ENCODE measurements at places on chromosomes 4 and X. TPM values are rescaled to one million over a fixed set of nuclear protein-coding genes. Genes with fewer than 3 reads are reported as not detected.

Gene EDA2R
- 6.2 TPM for total RNA-seq

Gene SLC34A2
- 1.4 TPM for total RNA-seq

Gene CORIN
- 0.52 TPM for total RNA-seq

Gene PDCL2
- total RNA-seq = not detected

Gene TRAM1L1
- total RNA-seq = 1.0 TPM

Gene SLITRK2
- total RNA-seq = 0.88 TPM

Gene SHROOM3
- total RNA-seq = 51.3 TPM

Gene SULT1E1
- not detected for total RNA-seq

- DNase-seq = no peak
Observed at GRCh38 chr4:68319040-68319439, 30.9 kb downstream of the YTHDC1 start.

DNA sequence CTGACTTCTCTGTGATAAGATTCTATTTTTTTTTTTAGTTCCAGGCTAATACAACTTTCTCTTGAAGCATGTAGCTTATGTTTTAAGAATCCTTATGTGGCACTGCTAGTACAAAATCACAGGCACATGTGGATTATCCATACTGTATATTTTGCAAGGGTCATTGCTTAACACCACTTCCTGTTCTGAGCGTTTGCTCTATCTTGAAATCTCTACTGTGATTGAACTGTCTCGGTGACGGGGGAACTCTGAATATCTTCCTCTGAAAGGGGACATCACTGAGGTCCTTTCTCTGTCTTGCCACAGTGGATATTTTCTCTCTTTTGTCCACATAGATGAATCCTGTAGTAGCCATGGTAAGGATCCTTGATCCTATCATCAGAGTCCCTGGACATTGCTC, 2.1 kb upstream of the WFS1 start:
- DNase-seq = no peak

- DNase-seq = no peak
Observed at GRCh38 chr4:159463235-159463634, 360.4 kb downstream of the RAPGEF2 start.

DNA sequence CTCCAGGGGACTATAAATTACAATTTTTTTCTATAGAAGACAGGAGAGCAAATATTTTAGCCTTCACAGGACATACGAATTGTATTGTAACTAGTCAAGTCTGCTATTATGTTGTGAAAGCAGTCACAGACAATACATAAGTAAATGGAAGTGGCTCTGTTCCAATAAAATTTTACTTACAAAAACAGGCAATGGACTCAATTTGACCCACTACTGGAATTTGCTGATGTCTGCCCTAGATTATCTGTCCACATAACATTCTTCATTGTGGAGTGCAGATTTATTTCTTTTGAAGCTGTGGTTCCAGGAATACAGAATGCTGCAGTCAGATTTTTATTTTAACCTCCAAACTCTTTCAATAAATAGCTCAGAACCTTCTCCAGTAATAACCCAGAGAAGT, 330.3 kb downstream of the PPP4R3C start:
- no peak for DNase-seq

DNA sequence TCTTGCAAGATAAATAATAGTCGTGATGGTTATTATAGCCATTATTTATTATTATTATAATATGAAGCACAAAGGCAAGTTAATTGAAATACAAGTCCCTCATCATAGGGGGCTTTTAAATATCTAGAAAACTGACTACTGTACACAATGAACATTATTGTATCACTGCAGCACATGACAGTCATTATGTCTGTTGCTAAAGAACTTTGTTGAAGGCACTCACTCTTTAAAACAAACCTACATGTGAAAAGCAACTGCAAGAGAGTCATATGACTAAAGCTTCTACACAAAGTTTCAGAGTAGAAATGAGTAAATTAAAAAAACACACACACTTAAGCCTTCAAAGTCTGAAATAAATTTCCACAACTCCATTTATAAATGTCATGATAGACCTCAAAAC, 23.3 kb upstream of the DCAF12L1 start:
- no peak for DNase-seq

- no peak for DNase-seq
Observed at GRCh38 chr4:132328761-132329160, 820.3 kb upstream of the PCDH10 start.

DNA sequence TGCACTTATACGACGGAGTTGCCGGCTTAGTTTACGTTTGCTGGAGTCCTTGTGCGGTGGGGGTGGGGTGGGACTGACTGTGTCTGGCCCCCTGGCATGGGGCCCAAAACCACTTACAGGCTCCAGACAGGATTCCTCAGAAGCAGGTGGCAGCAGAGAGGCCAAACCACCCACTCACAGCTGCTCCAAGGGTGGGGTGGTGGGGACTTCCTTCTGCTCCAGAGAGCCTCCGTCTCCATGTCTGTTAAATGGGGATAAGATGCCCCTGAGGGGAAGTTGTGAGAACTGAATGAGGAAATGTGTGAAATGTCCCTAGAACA, 36.7 kb downstream of the PSAPL1 start:
- no peak for DNase-seq

GRCh38 chr4:179307297-179308136, 1865.3 kb upstream of the AGA start:
- DNase-seq = no peak

DNA sequence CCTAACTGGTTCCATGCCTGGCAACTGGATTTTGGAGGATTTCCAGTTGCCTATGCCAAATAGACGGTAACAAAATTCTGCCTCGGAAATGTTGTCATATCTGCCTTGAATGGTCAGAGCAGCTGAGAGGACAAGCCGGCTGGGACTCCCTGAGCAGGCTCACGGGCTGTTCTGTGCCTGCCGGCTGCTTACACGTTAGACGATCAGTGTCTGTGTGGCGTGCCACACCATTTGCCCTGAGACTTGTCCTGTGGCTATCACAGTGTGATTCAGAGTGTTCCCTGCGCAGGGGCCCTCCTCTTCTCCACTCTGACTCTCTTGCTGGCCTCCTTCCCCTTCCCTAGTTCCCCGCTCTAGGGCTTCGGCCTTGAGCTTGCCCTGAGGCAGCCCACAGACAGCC, 42.4 kb downstream of the RAI2 start:
- DNase-seq = no peak

DNA sequence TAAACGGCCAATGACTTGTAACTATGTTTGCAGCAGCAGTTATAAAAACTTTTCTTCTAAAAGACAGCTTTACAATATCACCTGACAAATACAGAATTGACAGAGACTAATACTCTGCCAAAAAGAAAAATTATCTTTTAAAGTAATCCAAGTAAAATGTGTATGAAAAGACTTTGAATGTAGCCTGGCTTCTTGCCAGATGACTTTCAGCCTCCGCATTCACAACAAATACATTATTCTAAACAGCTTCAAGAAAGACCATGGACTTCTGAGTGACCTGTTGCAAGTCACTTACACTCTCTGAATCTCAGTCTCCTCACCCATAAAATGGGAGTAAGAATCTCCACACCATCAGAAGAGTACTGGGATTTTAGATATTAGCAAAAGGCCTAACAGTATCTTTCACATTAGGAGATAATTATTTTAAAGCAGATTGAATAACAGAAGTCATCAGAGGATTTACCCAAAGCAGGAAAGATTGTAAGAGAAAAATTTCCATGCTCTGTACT, 2.5 kb downstream of the ADAMTS3 start:
- DNase-seq = no peak

GRCh38 chr4:168440442-168441264, 39.6 kb downstream of the DDX60L start:
- DNase-seq = no peak

GRCh38 chr4:119825696-119826095, 197.1 kb upstream of the PDE5A start:
- no peak for DNase-seq

GRCh38 chr4:7087036-7087435, 19.2 kb upstream of the GRPEL1 start:
- no peak for DNase-seq

GRCh38 chrX:44002567-44002966, 29.4 kb upstream of the NDP start:
- DNase-seq = no peak

GRCh38 chrX:21225643-21226042, 148.6 kb upstream of the CNKSR2 start:
- DNase-seq = no peak

DNA sequence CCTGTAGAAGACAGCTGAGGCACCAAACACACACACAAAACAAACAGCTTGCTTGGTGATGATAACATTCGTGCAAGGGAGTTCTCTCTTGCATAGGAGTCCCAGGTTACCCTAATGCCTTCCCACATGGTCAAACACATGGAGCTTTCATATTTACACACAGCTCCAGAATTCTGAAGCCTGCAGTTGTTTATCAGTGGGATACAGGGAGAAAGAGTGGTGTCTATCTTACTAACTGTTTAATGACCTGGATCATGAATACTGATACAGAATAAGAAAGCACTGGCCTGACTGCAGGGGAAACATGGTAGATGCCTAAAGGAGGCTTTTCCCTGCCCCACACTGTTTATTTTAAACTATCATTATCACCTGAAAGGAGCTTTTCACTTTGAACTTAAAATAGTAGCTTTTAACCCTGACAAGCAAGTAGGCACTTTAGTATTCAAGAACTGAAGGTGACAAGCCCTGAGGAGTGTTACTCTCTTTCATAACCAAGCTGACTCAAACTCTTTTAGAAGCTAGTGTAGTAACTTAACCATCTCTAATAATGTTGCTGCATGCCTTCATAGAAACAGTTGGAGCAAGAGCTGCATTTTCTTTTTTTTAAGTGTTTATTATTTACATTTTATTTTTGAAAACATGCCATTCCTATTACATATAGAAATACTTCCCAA, 15.6 kb downstream of the TET2 start:
- no peak for DNase-seq

- no peak for DNase-seq
Observed at GRCh38 chr4:83308672-83309071, 24.1 kb upstream of the COQ2 start.

DNA sequence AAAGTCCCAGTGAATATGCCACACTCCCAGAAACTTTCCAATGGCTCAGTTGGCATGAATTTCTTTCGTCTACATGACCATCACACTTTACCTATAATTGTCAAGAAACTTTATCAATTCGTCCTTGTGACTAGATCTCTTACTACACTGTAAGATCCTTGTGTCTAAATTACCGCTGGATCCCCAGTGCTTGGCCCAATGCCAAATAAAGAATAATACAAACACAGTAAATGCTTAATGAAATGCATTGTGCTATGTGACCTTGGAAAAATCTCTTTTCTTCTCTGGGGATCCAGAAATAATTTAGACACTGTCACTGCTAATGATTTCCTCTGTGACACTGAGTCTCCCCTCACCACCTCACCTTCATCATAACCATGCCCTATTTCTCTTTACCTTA, 137.9 kb downstream of the VSIG4 start:
- no peak for DNase-seq

DNA sequence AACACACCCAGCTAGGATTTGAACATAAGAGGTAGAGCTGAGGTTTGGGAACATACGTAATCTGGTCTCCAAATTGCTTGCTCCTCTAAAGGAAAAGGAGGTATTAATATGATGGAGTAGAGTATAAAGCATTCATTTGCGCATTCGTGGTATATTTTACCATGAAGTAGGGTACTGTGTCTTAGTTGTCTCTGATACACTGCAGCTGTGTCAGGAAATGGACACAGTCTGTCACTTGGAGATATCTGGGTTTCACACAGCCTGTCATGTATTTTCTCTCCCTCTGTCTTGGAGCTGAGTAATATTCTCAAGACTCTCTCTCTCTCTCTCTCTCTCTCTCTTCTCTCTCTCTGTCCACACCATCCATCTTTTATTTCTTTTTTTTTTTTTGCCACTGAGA, 274.8 kb upstream of the UGT8 start:
- DNase-seq = no peak

GRCh38 chr4:56112377-56112776, 163.6 kb downstream of the CEP135 start:
- no peak for DNase-seq

DNA sequence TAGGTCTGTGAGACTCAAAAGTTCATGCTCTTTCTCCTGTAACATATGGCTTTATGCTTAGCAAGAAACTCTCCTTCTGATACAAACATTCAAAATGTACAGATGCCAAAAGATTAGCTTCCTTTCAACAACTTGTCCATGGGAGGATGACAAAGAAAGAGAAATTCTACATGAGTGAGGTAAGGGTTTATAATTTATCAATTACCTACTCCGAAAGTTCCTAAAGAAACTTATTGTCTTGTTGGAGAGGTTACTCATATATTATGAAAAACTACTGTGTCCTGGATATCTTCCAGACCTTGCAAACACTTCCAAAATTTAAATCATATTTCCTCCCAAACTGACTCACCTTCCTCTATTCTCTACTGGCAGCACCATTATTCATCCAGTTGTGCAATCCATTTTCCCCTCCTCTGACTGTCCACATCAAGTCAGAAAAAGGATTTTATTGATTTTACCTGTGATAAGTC, 65.1 kb downstream of the ENPEP start:
- no peak for DNase-seq

DNA sequence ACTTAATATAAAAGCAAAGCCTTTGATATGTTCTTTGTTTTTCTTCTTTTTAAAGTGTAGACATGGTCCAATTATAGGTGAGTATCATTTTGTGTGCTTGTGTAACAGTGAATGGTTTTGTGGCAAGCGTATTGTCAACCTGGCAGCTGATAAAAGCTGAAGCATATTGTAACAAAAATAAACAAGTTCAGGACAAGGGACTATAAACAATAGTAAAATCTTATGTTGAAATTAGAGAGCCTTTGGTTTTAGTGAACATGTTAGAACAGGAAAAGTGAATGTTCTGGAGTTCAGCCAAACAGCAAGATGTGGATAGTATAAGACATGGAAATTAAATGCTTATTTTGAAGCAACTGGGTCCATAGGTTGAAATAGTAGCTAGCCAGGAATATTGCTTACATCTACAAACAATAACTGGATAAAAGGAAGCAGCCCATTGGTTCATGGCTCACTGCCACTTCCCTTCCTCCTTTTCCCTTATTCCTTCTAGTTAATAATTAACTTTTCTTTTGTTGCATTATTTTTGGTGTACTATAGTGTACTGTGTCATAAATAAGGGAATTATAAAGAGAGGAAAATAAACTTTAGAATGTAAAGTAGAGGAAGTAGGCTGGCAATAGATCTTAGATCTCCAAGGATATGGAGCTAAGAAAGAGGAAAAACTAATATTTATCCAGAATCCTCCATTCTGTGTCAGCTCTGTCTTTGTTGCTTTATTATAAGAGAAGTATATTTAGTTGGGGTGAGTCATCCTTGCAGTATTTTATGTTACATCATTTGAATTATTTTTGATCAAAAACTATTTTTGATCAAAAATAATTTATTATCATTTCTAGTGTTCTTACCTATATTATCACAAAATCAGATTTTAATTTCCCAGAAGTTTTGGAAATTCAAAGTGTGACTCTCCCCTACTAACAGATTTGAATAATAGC, 65.6 kb downstream of the MRPL1 start:
- no peak for DNase-seq

DNA sequence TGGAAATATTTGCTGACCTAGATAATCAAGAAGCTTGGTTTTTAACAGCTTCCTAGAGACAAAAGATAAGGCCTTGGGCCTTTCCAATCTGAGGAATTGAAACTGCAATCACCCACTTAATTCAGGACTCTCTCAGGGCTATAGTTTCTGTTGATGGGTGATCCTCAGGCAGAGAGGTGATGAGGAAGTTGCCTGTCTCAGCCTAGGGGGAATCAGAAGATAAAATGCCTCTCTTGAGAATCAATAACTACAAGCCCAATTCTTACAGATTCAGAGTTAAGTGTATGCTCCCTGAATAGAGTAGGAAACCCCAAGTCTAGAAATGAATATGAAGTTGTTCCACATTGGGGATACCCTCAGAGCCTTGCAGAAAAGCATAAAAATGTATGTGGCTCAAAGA, 45.5 kb downstream of the NFKB1 start:
- no peak for DNase-seq
